ENCODE measurements at places on chromosomes 4 and X.

DNA sequence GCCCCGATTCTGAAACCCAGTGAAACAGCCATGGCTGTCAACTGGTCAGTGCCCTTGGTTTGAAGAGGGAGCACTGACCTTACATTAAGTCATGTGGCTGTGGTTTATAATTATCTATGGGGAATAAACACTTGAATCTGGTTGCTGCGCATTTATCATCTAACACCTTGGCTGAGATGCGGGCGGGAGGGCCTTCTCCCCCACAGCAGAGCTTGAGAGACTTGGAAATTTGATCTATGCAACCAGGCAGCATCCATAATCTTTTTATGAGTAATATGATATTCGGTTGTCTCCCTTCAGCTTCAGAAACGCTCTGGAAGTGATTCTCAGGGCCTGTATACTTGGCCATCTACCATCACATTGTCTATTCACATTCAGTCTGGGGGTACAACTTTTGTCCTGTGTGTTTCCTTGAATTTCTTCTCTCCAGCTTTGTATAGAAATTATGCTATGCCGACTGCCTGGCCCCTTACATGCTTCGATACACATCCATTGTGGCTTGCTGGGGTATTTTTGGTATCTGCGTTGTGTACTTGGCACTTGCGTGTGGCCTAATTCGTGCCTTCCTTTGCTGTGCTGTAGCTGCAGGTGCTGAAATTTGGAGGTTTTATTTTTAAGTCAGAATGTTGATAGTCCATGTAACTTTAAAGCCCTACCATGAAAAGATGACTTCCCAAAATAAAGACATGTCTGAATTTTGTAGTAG lies 321.6 kb downstream of the ARHGAP10 start:
- DNase-seq, result no peak

DNA sequence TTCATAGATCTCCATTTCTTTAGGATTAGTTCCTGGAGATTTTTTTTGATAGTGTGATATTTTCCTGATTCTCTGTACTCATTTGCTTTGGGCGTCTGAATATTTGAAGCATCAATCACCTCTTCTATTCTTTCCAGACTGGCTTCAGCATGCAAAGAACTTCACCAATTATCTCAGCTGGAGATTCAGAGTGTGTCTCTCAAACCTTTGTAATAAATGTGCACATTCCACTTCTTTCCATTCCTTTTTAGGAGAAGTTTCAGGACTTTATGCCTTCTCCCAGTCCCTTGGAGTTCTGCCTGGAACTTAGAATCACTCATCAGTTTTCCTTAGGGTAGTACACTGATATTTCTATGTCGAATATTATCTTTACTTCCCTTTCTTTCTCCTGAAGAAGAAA lies 334.8 kb downstream of the TEX13C start:
- no peak for DNase-seq

DNA sequence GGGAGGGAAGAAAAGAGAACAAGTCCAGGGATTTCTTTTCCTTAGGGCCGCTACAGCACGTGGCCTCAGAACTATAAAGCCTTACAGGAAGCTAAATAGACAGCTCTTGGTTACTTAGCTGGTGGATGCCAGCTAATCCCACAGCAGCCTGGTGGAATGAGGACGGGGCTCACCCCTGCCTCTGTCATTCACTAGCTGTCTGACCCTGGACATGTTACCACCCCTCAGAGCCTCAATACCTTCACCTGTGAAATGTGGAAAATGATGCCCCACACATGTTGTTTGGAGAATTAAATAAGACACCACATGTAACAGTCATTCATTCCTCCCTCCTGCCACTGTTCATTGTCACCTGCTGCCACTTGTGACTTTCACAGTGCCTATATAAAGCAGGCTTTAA lies 15.7 kb downstream of the CCKAR start:
- DNase-seq, result no peak

GRCh38 chr4:52371841-52372240 lies 287.3 kb downstream of the USP46 start:
- DNase-seq, result no peak

DNA sequence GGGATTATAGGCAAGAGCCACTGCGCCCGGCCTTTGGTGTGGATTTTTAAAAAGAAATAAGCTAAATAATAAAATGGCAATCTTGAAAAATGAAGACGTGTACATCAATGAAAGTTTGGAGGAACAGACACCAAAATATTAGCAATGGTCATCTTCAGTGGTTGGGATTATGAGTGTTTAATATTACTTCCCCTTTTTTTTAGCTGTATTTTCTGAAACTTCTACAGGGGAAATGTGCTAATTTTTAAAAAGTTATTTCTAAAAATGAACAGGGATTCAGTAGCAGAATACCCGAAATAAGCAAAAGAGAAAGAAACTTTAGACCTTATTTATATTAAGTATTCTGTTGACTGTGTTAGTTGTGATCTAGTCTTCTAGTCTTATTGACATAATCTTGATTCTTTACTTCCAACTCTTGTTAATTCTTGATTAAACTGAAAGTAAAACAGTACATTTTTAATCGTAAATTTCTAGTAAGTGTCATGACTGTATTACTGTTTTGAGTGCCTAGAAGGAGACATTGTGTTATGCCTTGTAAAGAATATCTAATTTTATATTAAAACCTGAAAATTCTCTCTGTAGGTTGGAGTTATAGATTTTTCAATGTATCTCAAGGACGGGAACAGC lies 51.3 kb downstream of the RUFY3 start:
- no peak for DNase-seq

DNA sequence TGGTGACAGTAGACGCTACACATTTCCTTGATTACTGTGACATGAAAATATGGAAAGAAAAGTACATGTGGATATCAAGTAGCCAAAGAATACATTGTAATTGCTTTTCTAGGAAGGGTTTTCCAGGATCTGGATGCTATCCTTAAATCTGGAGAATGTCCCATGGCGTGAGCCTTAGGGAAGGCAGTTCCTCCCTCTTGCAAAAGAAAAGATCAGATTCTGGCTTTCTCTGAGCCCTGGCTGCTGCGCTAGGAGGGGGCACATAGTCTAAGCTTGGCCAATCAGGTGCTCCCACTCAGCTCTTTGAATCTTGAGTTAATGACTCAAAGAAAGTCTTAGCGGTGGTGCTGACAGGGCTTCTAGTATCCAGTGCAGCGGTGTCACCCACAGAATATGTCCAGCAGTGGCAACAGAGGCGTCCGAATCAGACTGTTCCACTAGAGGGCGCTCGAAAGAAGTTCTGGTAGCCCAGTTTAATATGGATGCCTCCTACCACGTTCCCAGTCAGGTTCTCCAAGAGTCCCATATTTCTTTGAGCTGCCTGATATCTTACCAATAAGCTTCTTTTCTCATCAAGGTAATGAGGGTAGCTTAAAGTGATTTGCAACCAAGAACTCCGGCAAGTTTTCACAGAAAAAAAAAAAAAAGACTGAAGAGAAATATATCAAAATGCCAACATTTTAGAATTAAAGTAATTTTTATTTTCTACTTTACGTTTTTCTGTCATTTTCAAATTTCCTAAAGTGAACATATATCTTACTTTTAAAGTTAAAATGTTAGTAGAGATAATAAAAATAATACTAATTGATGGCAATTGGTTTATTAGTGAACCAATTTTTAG lies 213.4 kb upstream of the S100G start:
- peak; percentile 0 for DNase-seq

DNA sequence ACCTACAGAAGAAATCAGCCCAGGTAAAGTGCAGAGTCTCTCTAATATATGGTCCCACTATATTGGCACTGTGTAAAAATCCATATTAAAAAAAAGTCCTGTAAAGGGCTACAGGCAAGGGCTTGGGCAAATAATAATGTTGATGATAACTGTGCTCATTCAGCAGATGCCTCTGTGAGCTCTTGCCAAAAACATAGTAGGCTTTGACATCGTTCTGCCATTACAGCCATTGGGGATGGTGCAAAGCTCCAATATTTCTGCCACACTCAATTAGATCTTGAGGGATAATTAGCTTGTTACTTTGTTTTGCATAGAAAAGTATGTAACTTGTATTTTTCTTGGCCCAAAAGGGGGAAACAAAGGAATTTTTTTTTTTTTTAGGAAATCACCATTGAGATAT lies 645.5 kb upstream of the FAM241A start:
- DNase-seq, result no peak

DNA sequence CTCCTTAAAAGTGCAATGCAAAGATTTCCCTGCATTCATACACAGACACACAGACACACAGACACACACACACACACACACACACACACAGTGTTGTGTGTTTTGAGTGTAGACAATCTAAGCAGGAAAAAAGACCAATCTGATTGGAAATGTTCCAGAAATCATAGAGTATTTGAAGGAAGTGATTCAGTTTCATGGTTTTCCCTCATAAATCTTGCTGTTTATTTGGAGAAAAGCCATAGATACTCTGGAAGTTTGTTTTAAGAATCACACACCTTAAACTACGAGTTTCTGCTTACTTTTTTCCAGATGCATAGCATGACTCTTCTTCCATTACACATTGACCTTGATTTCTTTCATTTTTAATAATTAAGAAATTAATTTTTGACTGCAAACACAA lies 298.5 kb upstream of the BMP3 start:
- no peak for DNase-seq

DNA sequence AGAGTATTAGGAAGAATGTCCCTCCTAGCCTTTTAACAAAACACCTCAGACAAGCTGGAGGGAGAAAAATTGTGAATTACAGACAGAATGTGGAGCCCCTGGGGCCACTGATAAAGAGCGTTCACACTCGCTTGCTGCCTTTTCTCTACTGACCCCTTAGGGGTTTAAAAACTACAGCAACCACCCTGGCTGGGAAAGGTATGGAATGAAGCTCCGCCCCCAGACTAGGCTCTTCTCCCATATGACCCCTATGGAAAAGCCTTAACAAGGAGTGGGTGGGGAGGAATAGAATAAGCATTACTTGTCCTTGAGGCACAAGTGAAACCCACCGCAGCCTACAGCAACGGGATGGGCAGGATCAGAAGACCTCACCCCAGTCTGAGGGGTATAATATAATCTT lies 26.3 kb downstream of the ANKRD50 start:
- DNase-seq, result no peak

GRCh38 chrX:126994032-126994600 lies 174.6 kb downstream of the PRR32 start:
- DNase-seq, result no peak

DNA sequence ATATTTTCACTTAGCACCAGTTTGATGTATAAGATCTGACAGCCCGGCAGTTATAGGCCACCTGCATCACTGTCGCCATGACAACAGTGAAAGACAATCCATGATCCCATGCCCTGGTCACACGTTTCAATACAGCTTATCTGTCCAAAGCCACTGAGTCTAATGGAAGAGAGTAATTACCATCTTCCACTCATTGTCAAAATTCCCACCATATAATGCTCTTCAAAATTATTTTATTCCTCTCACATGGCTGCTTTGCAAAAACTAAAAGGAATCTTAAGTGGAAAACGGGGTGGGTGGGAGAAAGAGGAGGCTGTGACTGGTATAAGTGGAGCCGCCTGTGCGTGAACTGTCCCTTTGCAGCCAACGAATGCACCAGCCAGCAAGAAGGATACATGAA lies 44.2 kb downstream of the MAML3 start:
- no peak for DNase-seq

- DNase-seq, result peak; percentile 41
Observed at GRCh38 chr4:125317525-125317877, 2.7 kb downstream of the FAT4 start.

DNA sequence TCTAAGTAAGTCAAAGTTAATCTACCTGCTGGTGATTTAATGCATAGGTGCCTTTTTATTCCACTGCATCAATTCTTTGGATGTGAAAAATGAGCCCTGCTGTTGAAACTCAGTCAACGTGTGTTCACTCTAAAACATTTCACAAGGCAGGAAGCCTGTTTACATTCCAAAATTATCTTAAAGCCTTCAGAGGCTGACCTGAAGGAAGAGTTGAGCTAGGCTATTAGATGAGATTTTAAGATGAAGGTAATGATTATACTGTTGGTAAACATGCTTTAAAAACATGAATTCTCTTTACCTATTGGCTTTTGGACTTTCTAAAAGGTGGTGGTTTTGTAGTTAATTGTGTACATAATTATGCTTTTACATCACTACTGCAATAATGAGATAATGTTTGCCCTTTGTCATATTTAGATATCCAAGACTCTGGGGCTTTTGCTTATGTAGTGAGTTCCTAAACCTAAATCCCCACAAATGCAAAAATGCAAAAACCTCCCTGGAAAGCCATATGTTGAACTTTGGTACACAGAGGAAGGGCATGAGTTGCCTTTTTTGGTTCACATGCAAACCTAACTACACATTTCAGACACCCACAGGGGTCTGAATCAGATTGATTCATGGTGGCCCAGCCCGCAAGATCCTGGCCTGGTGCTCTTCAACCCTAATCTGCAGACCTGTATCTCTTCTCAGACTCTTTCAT lies 92.3 kb downstream of the KLHL8 start:
- DNase-seq, result no peak

- no peak for DNase-seq
Observed at GRCh38 chrX:112066813-112067212, 15.8 kb downstream of the TRPC5 start.

GRCh38 chrX:55039471-55039870 lies 8.7 kb upstream of the ALAS2 start:
- DNase-seq, result no peak

DNA sequence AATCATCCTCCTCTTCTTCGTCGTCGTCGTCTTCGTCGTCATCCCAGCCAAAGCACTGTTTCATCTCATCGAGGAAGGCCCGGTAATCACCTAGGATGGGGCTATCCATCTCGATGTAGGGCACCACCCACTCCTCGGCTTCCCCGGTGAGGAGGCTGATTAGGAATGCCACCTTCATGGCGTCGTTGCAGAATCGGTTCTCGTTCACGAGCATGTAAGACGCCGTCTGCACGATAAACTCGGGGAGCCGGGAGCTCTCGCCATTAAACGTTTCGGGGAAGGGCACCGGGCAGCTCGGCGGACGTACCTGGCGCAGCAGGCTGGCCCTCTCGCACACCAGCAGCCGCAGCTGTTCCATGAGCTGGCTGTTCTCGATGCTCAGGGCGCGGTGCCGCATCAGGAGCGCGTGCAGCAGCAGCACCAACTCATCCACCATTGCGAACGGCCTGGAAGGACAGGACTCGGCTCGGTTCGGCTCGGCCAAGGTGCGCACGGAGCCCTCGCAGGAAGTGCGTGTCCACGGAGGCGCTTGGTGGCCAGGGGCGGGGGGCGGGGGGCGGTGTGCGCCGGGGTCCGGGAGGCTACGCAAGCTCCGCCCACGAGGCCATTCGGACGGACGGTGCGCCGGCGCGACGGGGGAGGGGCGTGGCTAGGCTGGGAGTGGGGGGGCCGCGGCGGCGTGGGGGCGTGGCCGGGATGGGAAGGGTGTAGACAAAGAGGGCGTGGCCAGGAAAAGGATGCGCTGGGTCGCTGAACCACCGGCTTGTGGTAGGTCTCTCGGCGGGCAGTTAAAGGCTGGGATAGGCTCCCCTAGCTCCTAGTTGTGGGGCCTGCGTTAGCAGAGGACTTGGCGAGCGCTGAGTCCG lies at the start of gene LDOC1:
Gene LDOC1 (minus strand): TSS at position 544 of the 866 bp plus-strand sequence. CDS start 108 bp downstream, at position 436.
- DNase-seq, result peak; percentile 35

GRCh38 chr4:160450876-160451275 lies 1348.0 kb downstream of the RAPGEF2 start:
- DNase-seq, result no peak

DNA sequence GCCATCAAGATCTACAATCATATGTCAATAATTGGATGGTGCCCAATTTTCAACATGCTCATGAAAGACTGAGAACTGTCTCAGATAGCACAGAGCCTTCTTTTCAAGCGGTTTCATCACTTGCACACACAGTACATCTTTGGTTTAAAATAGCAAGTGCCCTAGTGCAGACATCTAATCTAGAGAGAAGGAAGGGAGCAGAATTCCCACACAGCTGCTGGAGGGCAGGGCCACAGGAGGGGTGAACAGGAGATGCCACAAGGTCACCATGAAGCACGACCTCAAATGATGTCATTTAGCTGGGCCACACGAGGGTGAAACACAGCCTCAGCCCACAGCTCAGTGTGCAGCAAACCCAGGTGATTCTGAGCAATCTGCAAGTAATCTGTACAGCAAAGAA lies 24.3 kb downstream of the LEF1 start:
- DNase-seq, result no peak
